Kidney (tissue), 22 donors: ENCODE measurements at places on chromosomes 1 and 21. TPM values are rescaled to one million over a fixed set of nuclear protein-coding genes. Genes with fewer than 3 reads are reported as not detected.

S100A7A gene
- not detected for total RNA-seq

ESRRG gene
- 25.3 TPM for total RNA-seq

PRKAB2 gene
- 12.7 TPM for total RNA-seq

IFI44 gene
- 42.3 TPM for total RNA-seq

ZFP69B gene
- total RNA-seq: 2.1 TPM

SPRR2E gene
- not detected for total RNA-seq

SYNC gene
- 5.5 TPM for total RNA-seq

PGBD2 gene
- 6.9 TPM for total RNA-seq

ENO1 gene
- 1,164 TPM for total RNA-seq

GRCh38 chr1:157562515-157562914 lies 10.2 kb upstream of the FCRL5 start:
- no peak for DNase-seq

DNA sequence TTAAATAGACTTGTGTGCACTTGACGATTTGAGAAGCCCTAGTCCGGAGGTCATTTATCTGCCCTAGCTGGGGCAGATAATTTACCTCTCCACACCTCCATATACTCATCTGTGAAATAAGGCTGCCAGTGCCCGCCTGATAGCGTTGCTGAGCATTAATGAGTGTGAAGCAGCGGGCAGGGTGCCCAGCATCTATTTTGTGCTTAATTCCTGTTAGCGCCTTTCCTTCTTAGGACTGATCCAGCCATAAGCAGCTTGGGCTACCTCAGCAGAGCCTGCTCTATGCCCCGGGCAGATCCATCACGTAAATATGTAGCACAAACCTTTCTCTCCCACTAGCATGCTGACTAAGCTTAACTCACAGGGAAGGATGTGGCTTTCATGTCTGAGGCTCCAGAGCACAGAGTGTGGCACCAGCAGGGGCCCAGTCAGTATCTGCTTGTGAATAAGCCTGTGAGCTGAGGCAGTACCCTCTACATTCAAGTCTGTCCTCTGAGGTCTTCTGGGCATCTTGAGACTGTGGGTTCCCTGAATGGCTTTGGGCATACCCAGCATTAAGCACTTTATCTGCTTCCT lies 21.5 kb upstream of the RNF187 start:
- no peak for DNase-seq

DNA sequence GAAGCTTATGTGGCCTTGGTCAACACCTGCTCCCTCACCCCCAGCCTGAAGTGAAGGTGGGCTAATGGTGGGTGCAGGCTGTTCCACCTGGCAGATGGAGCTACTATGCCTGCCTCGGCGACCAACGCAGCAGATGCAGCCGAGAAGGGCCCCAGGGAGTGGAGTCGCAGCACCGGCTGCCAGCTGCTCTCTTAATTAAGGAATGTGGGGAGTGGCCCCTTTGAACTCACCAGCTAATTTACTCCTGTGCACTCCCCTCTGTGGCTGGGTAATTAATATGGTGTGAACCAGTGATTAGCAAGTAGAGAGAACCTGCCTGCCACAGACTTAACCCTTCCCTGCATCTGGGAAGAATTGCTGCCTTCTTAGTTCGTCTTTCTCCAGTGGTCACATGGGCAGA lies 3.3 kb upstream of the SLAMF8 start:
- peak; percentile 69 for DNase-seq

DNA sequence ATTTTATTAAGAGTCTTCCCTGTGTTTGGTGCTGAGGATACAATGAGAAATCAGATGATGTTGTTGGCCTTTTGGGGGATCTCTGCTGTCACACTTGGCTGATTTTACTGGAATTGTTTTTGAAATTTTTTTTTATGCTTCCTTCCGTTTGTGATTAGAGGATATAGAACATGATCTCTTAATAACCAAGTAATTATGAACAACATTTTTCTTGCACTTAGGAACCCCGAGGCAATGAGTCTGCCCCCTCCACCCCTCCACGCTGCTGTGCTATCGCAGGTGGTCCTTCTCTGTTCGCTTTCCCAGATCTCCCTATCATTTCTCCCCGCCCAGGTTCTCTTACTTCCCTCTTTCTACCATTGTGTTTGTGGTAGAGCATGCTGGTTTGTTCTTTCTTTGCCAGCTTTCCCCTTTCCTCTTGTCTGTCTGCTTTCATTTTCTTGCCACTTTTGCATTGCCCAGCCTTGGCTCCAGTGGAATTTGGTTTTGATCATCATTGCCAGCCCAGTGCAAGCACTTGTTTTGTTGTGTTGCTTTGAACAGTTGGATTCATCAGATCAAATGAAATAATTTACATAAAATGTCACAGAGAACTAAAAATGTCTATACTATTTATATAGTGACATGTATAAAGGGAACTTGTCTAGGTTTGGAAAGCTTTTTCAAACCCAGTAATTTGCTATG lies 73.1 kb upstream of the SCCPDH start:
- no peak for DNase-seq

GRCh38 chr21:42695697-42696380 lies 42.4 kb downstream of the PDE9A start:
- DNase-seq: no peak

GRCh38 chr1:64112281-64112680 lies 91.1 kb upstream of the UBE2U start:
- DNase-seq: no peak

DNA sequence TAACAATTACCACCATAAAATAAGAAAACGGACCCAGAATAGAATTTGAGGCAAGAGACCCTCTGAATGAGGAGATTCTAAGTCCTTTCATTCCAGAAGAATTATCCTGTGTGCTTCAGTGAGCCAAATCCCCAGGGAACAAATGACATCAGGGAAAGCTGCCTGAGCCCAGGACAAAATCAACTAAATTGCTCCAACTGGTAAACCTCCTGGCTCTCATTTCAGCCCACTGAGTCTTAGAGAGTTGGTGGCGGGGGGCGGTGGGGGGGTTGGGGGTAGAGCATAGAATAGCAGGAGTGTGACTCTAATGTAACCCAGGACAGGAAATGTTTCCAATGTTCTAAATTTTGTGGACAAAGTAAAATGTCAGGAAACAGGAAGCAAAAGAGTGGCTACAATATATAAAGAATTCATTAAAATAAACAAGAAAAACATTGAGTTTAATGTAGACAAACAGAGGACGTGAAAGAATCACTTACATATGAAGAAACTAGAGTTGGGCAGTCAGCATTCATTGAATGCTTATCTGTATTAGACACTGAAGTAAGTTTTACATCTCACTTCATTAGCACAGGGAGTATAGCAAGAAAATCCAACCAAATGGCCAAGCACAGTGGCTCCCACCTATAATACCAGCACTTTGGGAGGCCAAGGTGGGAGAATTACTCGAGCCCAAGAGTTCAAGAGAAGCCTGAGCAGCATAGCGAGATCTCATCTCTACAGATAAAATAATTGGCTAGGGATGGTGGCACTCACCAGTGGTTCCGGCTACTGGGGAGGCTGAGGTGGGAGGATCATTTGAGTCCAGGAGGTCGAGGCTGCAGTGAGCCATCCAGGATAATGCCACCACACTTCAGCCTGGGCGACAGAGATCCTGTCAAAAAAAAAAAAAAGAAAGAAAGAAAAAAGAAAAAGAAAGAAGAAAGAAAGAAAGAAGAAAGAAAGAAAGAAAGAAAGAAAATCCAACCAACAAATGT lies 75.1 kb downstream of the DHRS3 start:
- no peak for DNase-seq

- DNase-seq: no peak
These were observed 28.7 kb downstream of the COL6A2 start for GRCh38 chr21:46126309-46127238.

GRCh38 chr1:216054600-216054999 lies 368.6 kb downstream of the USH2A start:
- DNase-seq: no peak

- DNase-seq: peak; percentile 80
These were observed 482.4 kb downstream of the NPHP4 start for GRCh38 chr1:5509664-5510452.

GRCh38 chr1:181354865-181355264 lies 128.5 kb upstream of the CACNA1E start:
- no peak for DNase-seq

- DNase-seq: no peak
These were observed 171.3 kb downstream of the RERE start for GRCh38 chr1:8646189-8646588.

DNA sequence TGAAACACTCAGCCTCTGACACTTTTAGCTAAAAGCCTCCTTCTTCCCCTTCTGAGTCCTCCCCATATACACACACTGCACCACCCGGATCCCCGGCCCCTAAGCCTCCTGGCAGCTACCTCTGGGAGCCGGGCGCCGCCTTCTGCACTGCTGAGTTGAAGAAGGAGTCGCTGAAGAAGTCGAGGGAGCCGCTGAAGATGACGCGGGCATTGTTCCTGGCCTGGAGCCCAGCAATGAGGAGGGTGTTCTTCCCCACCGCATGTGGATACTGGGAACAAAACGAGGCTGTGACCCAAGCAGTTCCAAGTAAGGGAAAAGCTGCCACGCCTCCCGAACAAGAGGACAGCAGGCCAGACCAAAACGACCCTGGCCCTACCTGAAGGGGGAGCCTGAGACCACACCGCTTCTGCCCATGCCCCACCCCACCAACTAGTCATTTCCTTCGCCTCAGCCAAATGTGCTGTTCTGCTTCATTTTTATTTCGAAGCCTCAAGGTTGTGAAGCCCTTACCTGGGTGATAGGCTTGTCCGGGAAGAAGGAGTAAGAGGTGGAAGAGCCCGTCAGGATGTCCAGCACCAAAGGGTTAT lies 7.0 kb downstream of the DDOST start:
- DNase-seq: no peak

DNA sequence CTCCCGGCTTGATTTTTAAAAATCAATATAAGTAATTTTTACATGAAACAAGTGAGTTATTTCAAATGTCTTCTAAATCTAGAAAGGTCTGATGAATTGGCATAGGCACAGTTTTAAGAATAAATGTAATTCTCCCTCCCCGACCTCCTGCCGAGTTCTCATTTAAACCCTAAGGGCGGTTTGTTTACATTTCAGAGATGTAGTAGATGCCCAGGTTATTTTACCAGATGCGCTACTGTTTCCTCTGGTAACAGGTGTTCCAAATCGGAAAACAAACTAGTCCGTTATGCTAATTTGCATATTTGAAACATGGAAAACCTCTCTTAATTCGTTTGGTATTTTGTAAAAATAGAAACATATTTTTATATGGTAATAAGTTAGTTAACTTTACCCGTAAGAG lies 53.8 kb upstream of the CFAP126 start:
- DNase-seq: no peak
